ENCODE measurements at places on chromosomes 4 and X.

GRCh38 chr4:183887351-183887750 lies 17.8 kb upstream of the STOX2 start:
- DNase-seq = no peak

DNA sequence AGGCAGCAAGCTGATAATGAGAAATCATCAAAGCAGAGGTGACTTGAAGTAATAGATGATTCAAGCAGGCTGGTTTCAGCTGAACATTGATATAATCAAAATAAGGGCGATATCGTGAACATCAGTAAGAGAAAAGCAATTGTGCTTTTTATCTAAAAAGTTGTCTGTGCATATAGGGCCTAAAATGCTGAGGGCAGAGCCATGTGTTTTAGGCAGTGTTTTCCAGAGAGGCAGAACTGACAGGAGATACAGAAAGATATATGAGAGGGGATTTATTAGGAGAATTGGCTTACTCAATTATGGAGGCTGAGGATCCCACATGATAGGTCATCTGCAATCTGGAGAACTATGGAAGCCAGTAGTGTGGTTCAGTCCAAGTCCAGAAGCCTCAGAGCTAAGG lies 136.5 kb upstream of the NPY2R start:
- DNase-seq = no peak

- DNase-seq = peak; percentile 52
Observed at GRCh38 chr4:145097331-145097820, 620 bp downstream of the ANAPC10 start.

- DNase-seq = peak; percentile 43
Observed at GRCh38 chr4:87734936-87735335, 64.4 kb upstream of the IBSP start.

GRCh38 chrX:6029014-6029413 lies 199.7 kb downstream of the NLGN4X start:
- no peak for DNase-seq

DNA sequence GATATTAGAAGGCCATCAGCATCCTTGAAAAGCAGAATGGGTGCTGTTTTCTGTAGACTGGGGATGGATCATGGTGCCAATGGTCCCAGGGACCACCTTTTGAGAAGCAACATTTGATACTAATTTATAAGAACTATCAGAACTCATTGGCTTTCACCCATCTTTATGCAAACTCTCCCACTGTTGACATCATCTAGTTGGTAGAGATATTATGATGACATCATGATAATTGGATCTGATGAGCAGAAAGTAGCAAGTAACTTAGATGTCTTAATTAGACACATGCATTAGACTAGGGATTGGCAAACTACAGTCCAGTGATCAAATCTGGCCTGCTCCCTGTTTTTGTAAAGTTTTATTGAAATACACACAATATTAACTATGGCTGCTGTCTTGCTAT lies 181.0 kb downstream of the DCHS2 start:
- DNase-seq = no peak

GRCh38 chr4:118989098-118990080 lies 100.7 kb downstream of the SYNPO2 start:
- peak; percentile 73 for DNase-seq

DNA sequence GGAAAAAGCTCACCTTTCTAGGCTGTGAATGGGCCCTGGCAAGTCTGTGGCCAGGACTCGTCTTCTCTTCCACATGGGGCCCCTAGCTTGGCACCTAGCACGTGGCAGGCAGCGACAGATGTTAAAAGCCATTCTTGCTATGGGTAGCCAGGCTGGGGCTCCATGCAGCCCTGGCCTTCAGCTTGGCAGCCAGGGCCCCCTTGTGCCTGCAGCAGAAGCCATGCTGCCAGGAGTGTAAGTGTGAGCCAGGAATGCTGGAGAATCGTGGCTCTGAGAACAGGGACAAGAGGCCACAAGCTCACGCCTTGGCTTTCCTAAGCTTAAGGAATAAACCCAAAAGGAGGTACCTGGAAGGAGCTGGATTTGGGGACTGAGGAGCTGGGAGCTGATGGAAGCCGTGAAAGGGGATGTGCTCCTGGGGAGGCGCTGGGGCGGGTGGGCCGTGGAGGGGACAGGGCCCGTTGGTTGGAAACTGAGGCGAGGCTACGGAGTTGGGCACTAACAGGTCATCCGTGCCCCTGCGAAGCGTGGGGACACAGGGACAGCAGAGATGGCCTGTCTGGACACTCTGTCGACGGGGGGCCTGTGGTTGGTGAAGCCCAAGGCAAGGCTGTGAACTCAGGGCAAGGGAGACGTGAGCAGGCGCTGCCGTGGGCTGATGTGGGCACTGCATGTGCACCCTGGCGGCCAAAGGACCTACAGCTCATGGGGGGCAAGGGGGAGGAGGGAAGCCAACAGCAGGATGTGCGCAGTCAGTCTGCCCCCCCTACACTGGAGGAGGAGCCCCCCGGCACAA lies 895 bp upstream of the OPN1LW start:
- DNase-seq = no peak

GRCh38 chr4:111466811-111467604 lies 678.2 kb upstream of the FAM241A start:
- peak; percentile 22 for DNase-seq

GRCh38 chr4:43837171-43837570 lies 611.4 kb downstream of the KCTD8 start:
- peak; percentile 5 for DNase-seq

DNA sequence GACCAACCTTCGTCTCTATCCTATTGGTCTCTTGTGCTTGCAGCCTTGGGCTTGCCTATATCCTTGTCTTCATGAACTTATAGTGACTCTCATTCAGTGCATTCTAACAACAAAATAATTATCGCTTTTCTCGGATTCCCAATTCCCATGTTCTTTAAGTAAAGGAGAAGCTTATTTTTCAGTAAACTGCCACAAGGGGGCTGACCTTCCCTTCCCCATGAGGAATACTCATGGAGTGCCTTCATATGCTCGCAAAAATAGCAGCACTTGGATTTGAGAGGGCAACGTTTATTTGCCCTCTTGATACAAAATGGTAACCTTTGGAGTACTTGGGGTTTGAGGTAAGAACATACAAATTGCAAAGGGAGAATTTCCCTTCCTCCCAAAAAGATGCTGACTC lies 183.2 kb upstream of the TENT5D start:
- peak; percentile 4 for DNase-seq

GRCh38 chr4:21885241-21885640 lies 63.3 kb downstream of the KCNIP4 start:
- DNase-seq = no peak

DNA sequence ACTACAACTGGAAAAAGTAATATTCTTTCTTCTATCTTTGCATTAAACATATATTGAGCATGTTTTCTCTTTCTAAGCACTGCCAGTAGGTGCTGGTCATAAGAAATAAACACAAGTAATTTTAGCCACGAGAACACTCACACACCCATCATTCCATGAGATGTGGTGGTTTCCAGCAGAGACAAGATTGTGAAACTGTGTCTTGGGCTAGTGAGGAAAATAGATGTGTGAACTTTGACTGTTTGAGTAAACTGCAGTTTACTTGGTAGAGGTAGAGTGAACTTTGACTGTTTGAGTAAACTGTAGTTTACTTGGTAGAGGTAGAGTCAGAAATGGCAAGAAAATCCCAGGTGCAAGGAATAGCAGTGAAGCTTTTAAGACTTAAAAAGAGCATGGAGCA lies 300.9 kb upstream of the HS3ST1 start:
- DNase-seq = peak; percentile 73

DNA sequence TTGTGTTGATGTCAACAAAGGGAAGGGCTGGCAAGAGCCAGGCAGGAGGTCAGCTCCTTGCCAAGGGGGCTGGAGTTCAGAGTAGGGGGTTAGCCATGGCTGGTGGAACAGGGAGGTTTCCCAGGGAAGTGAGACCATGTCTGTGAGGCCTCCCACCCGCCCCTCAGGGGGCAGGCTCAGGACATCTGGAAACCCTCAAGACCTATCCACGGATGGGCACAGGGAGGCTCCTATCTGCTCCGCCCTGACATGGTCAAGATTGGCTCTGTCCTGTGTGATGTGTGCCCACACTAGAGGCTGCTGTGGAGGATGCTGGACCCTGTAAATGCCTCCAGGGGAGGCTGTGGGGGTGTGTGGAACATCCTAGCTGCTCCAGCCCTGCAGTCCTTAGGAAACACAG lies 8.0 kb upstream of the TMEM185A start:
- DNase-seq = no peak

DNA sequence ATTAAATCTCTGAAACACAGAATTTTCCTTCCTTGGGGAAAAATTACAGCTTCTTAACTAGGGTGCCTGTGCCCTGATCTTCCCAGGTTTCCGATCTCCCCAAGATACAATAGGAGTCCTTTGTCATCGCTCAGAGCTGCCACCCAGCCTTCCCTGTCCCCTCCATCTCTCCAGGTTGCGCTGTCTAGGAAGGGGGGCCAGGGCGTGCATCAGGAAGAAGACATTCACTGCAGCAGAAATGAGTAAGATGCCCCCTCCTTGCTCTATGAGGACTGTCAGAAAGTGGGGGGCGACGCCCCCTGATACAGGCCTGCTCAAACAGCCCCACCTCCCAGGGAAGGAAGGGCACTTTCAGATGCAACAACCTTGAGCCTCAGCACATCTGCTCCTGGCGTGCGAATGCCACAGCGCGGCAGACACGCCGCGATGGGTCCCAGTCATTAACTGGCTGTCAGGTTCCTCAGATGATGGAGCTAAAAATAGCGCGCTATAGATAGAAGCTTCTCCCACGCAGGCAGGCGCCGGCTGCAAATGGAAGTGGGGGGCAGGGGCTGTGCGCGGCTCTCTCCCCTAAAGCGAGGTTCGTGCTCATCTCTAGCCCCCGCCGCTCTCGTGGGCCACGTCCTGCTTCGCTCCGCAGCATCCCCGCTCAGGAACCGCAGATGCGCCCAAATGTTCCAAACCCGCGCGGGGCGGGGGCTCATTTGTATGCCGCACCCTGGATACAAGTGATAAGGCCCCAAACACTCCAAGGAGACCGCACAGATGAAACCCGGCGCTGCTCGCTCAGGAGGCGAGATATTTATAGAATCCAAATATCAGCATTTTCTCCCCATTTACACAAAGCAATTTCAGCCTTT lies 57.6 kb upstream of the LGI2 start:
- DNase-seq = no peak

- peak; percentile 47 for DNase-seq
Observed at GRCh38 chrX:119181491-119181890, 53.9 kb upstream of the KIAA1210 start.

- DNase-seq = no peak
Observed at GRCh38 chr4:4259484-4260100, 11.6 kb upstream of the TMEM128 start.

- no peak for DNase-seq
Observed at GRCh38 chrX:65582450-65583082, 48.0 kb upstream of the LAS1L start.

DNA sequence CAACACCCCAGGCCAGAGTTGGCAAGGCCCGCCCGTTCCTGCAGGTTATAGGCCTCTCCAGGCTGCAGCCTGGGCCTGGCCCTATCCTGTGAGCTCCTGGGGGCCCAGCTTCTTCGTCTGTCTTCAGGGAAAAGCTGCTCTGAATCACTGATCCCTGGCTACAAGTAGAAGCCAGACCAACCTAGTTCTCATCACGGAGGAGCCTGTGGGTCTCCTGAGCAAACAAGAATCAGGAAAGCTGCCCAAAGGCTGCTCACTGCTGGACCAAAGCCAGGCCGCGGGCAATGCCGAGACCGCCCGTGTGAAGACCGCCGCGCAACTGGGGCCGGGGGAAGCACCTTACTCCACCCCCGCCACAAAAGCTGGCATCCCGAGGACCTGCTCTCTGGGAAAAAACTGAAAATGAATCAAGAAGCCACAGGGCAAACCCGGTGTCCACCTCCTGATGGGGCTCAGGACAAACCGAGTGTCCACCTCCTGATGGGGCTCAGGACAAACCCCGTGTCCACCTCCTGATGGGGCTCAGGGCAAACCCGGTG lies 12.8 kb downstream of the CTBP1 start:
- DNase-seq = no peak

DNA sequence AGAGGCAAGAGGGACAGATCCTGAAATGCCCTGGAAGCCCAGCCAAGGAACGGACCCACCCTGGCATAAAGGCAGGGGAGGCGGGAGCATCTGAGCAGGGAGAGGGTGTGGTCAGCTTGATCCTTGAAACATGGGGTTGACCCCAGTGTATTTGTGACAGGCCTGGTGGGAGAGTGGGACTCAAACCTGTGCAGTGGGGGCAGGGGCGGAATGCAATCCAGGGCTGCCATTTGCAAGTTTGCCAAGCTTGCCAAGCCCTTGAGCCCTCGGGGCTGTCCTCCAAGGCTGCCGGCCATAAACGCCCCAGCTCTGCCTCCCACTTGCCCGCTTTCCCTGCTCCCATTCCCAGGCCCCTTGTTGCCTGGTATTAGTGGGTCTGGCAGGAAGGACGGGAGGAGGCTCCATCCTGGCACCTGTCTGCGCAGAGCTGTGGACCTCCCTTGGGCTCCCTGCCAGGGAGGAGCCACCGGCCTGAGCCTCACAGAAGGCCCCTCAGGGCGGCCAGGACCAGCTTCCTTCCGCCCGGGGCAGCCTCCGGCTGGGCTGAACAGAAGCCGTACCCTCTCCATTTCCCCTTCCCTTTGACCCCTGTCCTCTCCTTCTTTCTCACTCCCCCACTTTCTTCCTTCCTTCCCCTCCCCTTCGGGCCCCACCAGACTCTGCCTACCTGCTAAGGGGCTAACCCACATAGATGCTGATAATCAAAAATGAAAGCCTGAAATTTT lies 661 bp downstream of the S100P start:
- no peak for DNase-seq

GRCh38 chr4:107258359-107258758 lies 222.2 kb upstream of the DKK2 start:
- peak; percentile 45 for DNase-seq

- peak; percentile 20 for DNase-seq
Observed at GRCh38 chr4:166501941-166502382, 628.9 kb downstream of the TLL1 start.

DNA sequence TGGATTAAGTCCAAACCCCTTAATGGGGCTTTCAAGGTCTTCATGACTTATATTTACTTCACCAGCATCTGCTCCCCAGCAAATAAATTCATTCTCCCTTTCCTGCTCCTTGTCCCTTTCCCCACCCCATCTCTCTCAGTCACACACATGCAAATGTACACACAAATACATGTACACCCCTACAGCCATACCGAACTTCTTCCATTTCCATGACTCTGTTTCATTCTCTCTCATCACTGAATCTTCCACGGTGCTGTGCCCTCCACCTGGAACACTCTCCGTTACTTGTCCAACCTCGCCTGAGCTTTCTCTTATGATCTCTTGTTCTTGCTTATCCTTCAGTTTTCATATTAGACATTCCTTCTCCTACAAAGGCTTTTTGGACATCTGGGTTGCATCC lies 22.0 kb upstream of the RPA4 start:
- DNase-seq = no peak

DNA sequence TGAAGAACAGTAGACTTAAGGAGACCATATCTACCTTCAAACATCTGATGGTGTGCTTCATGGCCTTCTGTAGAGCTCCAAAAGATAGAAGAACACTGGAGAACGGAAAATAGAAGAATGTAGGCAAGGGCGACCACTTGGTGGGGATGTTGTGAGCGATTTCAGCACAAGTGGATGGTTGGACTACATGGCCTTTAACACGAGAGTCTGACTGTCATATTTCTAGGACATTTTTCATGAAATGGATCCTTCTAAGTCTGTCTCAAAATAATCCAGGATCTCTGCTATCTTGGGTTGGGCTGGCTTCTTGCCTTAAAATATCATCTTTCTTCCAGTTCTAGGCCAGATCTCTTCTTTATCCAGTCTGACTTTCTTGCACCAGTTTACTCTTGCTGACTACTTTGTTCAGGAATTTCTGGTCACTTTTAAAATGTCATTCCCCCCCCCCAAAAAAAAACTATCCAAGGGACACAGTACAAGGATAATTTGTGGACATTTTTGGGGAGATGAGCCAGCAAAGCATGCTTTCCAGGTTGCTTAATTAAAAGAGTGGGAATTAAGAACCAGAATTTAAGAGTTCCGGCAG lies 1.2 kb upstream of the MID1IP1 start:
- no peak for DNase-seq
